ENCODE measurements at places on chromosomes 7 and 10.
A peak's percentile ranks its signal among the peaks of the same experiment; 100 is the strongest.

DNA sequence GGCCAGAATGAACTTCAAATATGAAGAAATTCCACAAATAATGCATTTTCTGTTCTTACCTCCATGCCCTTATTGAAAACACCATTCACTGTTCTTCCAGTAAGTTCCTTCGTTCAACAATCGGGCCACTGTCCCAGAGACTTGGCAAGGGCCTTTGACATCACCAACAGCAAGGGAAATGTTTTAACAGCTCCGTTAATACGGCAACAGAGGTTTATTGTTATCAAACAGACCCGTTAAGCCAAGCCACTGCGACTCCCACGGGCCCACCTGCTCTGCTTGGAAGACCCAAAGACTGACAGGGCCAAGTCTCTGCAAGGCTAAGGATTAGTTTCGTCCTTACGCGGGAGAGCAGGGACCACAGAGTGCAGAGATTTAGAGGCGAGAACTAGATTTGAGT is 43.4 kb upstream of the LYZL1 start:
- no peak for DNase-seq

DNA sequence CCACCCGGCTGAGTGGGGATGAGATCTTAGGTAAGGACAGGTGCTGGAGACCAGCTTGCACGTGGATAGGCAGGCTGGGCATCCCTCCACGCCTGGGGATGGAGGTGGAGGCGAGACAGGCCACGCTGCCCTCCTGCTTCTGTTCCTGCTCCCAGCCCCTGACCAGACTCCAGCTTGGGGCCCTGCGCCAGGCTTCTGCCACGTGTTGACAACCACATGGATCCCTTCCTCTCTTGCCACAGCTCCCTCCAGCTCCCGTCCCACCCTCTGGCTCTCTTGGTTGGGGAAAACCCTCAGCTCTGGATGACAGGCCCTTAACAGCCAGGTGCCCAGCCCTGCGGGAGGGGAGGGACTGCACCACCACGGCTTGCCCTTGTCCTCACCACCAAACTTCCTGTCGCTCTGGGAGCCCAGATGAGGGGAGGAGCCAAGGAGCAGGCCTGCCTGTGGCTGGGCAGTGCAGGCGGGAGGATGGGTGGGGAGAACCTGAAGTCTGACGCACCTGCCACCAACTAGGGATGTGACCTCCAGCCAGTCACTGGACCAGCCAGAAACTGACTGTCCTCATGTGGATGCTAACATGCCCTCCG is 36.0 kb downstream of the KCNH2 start:
- peak; percentile 70 for DNase-seq

- no peak for DNase-seq
These were observed 2.8 kb upstream of the DENND11 start for GRCh38 chr7:141704741-141705140.

GRCh38 chr10:22022257-22023032 is 18.9 kb upstream of the DNAJC1 start:
- no peak for DNase-seq

GRCh38 chr7:108203537-108203936 is 73.4 kb upstream of the LAMB4 start:
- DNase-seq = no peak

DNA sequence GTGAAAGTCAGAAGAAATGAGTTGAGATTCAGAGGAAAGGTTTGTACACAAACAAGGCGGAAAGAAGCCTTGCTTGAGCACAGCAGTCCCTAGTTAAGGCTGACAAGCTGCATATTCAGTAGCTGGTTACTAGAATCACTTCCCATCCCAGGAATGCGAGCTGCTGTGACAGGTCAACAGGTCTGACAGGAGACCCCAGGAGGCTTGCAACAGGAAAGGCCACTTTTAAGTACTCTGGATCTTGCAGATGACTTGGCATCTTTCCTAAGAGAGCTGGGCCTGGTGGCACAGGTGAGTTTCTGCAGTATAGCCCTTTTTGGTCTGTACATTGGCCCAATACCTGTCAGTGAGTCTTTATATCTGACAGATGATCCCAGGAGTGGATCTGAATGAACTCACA is 35.7 kb upstream of the UNC5B start:
- DNase-seq = no peak

DNA sequence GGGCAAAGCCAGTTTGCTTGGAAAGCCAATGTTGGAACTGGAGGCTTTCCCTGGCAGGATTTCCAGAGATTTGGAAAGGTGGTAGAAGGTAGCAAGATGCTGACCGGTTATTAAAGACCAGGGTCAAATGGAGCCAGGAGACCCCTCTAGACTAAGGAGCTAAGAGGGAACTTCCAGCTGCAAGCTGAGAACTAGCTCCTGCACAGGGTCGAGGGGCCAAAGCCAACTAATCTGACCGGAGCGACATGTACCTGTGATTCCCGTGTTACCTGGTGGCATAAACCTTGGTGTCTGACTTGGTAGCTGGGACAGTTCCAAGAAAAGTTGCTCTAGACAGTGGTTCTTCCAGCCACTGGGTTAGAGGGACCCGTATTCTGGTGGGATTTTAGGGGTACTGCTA is 41.8 kb downstream of the SPDYE5 start:
- DNase-seq = no peak

DNA sequence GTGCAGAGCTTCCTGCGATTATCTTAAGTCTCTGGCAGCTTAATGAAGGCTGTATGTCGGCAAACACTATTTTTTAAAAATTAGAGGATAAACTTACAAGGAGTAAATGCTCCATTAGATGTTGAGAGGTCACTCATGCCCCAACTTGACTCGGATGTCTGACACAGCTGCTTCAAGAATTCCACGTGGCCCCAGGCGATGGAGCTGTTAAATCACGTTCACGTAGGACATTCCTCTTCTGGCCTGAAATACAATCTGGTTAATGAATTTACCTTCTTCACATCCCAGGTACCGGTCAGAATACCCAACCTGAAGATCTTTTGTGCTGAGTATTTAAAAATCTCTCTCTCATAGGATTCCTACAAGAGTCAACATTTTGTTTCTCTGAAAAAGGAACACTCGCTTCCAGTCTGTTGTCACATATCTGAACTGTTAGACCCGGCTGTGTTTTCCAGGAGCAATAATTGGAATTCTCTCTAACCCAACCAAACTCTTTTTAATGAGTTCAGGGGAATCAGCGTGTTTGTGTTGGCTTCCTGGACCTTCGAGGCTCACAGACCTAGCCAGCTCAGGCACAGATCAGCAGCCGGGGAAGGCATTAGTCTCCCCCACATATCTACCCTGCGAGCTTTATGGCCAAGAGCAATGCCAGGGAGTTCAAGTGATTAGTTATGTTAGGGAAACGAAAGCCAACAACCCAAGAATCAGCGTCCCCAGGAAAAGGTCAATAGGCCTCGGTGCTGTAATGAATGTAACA is 284.9 kb downstream of the FGFR2 start:
- no peak for DNase-seq

GRCh38 chr7:121187676-121188075 is 141.1 kb upstream of the WNT16 start:
- DNase-seq = no peak

Measured in NCI-H526 (cell line).